ENCODE measurements at places on chromosomes 16 and 17.
A peak's percentile ranks its signal among the peaks of the same experiment; 100 is the strongest.

DNA sequence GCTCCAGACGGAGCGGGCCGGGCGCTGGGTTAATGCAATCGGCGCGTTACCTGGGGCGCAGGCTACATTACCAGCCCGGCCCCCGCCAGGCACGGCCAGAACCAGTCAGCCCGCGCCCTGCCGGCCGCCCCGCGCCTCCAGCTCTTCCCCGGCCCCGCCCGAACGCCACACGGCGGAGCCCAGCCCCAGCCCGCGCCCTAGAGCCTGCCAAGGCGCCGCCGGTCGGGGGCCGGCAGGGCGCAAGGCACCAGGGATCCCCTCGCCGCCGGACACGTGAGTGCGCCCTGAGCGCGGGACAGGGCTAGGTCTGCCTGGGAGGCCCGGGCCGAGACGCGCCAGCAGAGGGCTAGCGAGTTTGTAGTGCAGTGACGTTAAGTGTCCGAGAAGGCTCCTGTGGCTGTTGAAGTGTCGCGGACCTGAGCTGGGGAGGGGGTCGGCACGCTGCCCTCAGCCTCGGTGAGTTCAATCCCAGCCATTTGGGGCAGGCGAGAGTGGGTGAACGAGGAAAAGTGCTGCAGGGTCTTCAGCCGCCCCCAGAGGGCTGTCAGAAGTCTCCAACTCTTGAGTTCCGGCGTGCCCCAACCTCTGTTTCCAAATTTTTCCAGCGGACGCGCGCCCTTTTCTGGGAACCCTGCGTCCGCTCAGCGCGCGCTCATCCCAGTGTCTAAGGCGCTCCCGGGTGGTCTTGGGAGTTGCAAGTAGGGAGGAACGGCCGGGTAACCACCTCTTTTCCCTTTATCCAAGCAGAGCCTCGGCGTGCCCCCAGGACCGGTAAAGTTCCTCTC is at the start of gene SLC6A2:
Gene SLC6A2 (plus strand): TSS at position 92 of the 785 bp plus-strand sequence. CDS start 707 bp downstream, outside the sequence.
- DNase-seq, result no peak

DNA sequence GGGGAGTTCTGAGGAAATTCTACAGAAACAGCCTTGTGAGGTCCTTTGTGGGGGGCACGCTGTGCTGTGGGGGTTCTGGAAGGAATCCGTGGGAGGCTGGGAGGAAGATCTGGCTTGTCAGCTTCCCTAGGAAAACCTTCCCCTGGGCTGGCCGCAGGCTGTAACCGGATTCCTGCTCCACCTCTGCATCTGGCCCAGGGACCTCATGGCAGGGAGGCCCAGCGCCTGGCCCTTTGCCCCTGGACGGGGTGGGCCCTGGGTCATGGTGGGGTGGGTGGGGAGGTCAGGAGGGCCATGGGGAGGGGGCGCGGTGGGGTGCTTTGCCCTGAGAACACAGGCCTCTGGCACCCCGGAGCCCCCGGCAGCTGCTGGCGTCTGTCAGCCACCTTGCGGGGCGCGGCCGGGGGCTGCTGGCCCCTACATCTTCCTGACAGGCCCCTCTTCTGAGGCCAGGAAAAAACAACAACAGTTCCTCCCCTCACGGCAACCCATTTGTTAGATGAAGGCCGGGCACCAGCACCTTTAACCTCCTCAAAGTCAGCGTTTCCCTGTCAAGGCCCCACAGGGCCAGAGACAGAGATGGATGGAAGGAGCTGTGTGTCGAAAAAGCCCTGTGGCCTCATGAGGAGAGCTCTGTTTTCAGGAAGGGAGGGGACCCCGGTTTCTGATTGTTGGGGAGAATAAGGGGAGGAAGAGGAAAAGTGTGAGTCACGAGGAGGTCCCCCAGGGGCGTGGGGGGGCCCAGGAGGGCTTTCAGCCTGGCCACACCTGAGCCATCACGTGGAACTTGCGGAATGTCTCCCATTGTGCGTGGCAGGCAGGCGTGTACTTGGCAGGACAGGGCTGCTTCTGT is 3.6 kb upstream of the MEOX1 start:
- DNase-seq, result no peak

DNA sequence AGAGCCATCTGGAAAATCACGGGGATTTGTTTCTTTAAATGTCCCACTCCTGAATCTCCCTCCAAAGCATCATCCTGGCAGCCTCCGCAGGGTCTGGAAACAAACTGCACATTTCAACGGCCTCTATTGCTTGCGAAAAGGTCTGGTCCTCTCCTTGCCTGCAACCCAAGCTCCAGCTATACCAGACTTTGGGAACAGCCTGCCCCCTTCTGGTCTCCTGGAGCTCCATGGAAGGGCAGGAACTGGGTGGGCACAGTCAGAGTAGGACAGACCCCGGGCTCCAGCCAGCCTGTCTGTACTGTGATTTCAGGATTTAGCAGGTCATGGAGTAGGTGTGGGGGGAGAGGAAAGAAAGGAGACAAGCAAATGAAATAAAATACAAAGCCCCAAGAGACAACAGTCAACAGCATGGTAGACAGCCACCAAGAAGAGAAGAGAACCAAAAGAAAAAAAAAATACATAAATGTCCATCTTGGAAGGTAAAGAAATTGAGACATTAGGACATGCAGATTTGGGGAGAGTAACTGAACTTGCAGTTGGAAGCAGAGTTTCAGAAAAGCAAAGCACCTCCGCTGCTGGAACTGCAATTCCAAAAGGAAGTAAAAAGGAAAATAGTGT is 2.7 kb downstream of the XYLT1 start:
- peak; percentile 58 for DNase-seq

DNA sequence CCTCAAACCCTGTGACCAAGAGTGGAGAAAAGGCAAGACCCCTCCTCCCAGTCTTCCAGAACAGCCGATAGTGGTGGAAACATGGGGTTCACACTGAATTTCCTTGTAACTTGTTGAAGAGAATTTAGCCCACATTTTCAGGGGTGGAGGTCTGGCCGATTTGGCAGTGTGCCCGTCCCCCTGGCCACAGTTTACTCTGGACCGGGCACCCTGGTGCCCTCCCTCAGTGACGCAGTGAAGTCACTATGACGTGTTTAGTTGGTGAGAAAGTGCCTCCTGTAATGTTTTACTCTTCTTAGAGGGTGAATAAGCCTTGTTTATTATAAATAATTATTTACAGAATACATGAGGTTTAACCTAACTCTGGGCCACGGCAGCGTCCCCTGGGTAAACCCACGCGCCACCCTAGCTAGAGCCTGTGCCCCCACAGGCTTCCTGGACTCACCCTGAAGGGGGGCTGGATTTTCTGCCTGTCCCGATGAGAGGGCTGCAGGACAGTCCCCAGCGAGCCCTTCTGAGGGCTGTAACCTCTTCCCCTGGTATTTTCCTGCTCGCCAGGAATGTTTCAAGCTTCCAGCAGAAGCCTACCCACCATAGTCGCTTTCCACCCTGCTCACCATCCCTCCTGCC is 316.9 kb downstream of the SEC14L1 start:
- no peak for DNase-seq

DNA sequence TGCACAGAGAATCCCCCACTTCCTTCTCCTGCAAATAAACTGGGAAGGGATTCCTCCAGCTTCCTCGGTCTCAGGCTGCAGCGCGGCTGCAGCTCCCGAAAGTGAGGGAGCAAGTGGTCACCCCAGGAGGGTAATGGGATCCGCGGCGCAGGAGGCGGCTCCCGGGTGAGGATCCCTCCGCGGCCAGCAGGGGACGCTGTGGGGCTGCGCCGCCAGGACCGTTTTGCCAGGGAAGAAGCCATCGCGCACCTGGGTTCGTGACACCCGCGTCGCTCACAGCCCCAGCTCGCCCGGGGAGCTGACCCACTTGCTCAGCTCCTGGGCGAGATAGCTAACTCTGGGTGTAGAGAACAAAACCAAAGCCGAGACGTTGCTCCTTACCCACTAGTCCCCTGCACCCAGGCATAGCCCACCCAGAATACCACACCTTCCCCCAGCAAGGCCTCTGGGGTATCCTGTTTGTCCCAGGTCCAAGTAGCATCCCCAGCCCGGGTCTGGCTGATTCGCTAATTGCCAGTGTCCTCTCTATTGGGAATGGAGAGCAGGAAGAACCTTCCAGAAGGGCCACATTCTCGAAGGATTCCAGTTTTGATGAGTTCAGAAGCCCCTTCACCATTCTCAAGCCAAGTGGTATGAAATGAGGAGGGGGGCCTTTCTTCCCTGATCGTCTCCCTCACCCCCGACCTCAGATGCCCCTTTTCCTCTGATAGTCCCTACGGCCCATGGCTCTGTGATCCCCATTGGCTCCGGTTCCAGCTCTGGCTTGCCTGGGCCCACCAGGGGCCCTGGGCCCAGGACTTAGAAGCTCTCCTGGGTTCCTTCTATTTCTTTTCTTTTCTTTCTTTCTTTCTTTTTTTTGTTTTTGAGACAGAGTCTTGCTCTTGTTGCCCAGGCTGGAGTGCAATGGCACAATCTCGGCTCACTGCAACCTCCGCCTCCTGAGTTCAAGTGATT is 14.1 kb downstream of the CYGB start:
- peak; percentile 54 for DNase-seq

DNA sequence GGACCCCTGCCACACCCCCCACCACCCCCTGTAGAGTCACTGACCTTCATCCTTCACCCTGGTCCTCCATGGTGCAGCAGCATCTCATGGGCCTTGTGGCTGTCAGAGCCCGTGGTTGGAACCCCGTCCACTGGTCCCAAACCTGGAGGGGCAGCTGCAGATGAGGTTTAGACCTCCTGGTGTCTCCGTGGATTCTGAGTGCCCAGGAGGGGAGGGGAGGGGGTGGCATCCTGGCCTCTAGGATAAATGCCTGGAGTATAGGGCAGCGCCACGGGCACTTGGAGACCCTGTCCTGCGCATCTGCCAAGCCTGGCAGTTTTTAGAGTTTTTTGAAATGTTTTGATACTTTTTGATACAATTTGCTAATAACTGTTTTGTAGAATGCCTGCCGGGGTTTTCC is 17.5 kb downstream of the KLHL36 start:
- DNase-seq, result no peak

DNA sequence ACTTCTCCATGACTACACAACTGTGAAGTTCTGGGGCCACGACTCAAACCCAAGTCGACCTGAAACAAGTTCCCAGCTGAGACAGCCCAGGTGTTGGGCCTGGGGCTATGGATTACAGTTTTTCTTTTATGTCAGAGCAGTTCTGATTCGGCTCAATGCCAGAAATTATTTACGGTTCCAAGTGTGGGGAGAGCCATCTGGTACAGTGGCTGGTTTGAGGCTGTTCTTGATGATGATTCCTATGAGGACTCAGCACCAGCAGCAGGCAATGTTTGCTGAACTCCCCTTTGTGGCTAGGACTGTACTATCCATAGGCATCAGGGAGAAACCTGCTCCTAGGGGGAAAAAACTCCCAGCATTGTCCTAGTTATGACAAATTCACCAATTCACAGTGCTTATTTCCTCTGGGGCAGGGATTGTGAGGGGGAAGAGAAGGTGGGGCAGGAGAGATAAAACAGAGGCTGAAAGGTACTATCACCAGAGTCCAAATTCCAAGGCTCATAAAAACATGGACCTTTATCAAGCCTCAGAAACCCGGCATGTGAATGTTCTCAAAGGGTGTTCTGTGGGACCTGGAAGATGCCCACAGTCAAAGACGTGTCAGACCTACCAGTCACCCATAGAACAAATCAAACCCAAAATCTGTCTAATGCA is 18.2 kb upstream of the CMTM4 start:
- DNase-seq, result peak; percentile 95

DNA sequence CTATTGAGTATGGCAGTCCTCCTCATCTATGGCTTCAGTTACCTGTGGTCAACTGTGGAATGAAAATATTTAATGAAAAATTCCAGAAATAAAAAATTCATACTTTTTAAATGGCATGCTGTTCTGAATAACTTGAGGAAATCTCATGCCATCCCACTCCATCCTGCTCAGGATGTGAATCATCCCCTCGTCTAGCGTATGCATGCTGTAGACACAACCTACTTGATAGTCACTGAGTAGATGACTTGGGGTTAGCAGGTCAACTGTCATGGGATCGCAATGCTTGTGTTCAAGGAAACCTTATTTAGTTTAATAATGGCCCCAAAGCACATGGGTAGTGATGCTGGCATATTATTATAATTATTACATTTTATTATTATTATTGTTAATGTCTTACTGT is 4.8 kb upstream of the VAC14 start:
- DNase-seq, result no peak

GRCh38 chr16:88972349-88972748 is 4.7 kb downstream of the CBFA2T3 start:
- no peak for DNase-seq

GRCh38 chr17:77420804-77421629 is 280.2 kb downstream of the SEC14L1 start:
- DNase-seq, result peak; percentile 99

DNA sequence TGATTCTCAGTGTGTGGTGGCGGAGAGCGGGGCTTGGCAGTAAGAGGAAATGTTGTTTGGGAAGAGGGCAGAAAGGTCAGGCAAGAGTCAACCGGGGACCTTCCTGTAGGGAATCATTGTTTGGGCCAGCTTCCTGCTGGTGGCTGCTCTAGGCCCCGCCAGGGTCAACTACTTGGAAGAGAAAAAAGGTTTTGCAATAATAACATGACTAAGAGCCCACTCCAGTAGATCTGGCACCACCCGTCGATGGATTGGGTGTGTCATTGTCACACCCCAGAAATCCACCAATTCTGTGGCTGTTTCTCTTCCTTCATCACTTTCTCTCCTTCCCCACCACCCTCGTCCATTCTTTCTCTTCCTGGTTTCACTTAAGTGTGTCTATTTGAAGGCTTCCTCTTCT is 4.2 kb upstream of the KRT24 start:
- no peak for DNase-seq

GRCh38 chr16:1785846-1786170 is 3.0 kb downstream of the NUBP2 start:
- no peak for DNase-seq

GRCh38 chr17:49859991-49860953 is 12.4 kb upstream of the TAC4 start:
- DNase-seq, result no peak

DNA sequence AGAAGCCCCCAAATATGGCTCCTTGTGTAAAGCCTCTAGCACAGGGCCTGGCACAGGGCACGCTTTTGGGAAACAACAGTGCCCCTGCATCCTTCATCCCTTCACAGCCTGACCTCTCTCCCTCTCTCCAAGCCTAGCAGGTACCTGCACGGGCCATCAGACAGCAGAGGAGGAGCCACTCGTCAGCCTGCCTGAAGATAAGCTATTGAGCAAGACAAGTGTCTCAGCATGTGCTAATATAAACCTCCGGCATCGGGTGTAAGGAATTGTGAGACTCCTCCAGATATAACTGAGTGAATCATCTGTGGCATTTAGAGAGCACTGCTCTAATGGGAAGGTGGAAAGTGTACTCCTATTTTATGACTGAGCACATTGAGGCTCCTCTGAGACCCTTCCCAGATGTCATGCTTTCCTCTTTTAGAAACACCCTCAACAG is 38.3 kb downstream of the TBX4 start:
- DNase-seq, result no peak

DNA sequence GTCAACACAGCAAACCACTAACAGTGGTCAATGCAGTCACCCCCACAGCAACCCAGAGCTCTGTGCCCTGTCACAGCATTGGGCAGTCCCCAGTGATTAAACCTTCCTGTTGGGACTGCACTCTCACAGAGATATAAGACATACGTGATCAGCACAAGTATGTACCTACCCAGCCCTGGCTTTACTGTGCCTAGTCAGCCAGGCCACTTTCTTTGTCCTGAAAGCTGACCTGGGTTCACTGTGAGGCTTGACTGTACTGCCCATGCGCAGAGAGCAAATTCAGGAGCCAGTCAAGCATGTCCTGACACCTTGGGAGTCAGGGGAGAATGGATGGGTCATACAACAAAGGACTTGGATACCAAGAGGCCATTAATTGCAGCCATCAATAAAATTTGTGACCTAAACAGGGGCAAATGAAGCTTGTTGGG is 10.9 kb upstream of the TMEM170A start:
- DNase-seq, result no peak

- DNase-seq, result no peak
These were observed 88.2 kb downstream of the IRF8 start for GRCh38 chr16:85986931-85987749.

- DNase-seq, result no peak
These were observed 50.8 kb downstream of the HIC1 start for GRCh38 chr17:2105663-2106062.

GRCh38 chr16:1542166-1542500 is 8.7 kb downstream of the TMEM204 start:
- DNase-seq, result no peak

Data from NCI-H1694 (cell line).